ENCODE measurements at places on chromosomes 5 and 9. TPM values are rescaled to one million over a fixed set of nuclear protein-coding genes. Genes with fewer than 3 reads are reported as not detected.

The NDFIP1 gene
- 43.2 TPM for total RNA-seq

The SLC45A2 gene
- not detected for total RNA-seq

The ELOVL7 gene
- total RNA-seq = not detected

The PFN3 gene
- not detected for total RNA-seq

The OTP gene
- total RNA-seq = not detected

The F2RL1 gene
- total RNA-seq = 23.6 TPM

The MCC gene
- 8.6 TPM for total RNA-seq

The VLDLR gene
- 4.6 TPM for total RNA-seq

The SLCO4C1 gene
- not detected for total RNA-seq

The MAST4 gene
- 7.2 TPM for total RNA-seq

The UNC5A gene
- total RNA-seq = under 0.01 TPM

The KCNN2 gene
- total RNA-seq = 3.2 TPM

The PCDHA1 gene
- total RNA-seq = not detected

The BRD8 gene
- total RNA-seq = 40.9 TPM

The CEL gene
- total RNA-seq = under 0.01 TPM

The PDGFRB gene
- 149 TPM for total RNA-seq

The RANBP17 gene
- total RNA-seq = 30.7 TPM

The CMYA5 gene
- total RNA-seq = 0.89 TPM

The SLC6A3 gene
- total RNA-seq = not detected

Data from myometrial cell (primary cell).